ENCODE measurements at places on chromosomes 4 and X.

- no peak for DNase-seq
These were observed 329.4 kb upstream of the PCDH18 start for GRCh38 chr4:137861682-137862081.

DNA sequence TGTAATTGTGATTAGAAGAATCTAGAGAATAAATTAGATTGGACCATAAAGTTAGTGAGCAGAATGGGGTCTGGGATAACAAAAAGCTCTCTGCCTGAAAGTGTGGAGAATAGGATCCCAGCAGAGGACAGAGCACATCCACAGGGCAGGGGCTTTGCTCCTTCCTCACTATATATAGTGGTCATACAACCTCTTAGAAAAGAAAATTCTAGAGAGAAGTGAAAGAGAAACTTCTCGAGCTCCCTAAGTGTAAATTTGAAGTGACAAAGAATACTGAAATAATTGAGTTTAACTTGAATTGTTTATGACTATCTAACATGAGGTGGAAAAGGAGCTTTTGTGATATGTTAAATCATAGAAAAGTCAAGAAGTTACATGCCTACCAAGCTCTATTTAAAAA lies 14.9 kb downstream of the ADAM29 start:
- DNase-seq = no peak

- no peak for DNase-seq
These were observed 49.8 kb upstream of the PRPS2 start for GRCh38 chrX:12741416-12741815.

DNA sequence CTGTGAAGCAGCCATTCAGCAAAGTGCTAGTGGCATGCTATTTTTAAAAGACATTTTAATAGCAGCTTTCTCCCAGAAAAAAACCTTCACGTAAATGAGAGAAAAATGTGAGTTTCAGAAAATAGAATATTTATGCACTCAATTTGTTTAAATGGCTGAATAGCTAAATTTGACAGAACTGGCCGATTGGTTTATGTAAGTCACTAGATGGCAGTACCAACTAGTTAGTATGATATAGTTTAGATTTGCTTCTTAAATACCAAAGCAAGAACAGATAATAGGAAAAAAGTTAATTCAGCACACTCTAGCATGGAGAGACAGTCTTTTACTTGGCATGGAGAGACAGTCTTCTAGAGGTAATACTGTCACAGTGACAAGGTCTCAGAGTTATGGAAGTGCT lies 250.1 kb downstream of the SNCA start:
- DNase-seq = no peak

- no peak for DNase-seq
These were observed 6.2 kb downstream of the CXCL1 start for GRCh38 chr4:73875401-73875800.

DNA sequence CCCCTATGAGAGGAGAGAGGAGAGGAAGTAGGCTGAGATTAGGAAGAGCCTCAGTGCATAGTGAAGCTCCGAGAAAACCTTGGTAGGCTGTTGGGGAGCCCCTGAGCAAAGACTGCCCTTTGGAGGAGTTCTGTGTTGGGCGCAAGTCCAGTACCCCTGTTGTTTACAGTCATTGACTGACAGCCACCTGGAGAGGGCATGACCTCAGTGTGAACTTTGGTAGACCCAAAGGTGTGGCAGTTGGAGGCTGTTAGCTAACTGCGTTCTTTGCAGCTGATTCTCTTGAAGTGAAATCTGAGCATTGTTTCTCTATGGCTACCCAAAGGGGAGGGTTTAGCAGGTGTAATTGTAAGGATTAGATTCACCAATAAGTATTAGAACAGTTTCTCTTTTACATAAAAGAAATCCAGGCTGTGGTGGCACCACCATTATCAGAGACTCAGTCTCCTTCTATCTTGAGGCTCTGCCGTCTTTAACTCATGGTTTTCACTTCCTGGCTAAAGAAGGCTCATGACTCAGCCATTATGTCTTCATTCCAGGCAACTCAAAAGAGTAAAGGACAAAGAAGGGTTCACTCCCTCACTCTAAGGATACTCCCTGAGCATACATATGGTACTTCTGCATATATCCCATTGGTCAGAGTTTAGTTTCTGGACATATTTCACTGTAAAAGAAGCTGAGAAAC lies 33.4 kb downstream of the ANXA3 start:
- DNase-seq = no peak

- no peak for DNase-seq
These were observed 182.0 kb downstream of the ARHGAP24 start for GRCh38 chr4:85656759-85657505.

DNA sequence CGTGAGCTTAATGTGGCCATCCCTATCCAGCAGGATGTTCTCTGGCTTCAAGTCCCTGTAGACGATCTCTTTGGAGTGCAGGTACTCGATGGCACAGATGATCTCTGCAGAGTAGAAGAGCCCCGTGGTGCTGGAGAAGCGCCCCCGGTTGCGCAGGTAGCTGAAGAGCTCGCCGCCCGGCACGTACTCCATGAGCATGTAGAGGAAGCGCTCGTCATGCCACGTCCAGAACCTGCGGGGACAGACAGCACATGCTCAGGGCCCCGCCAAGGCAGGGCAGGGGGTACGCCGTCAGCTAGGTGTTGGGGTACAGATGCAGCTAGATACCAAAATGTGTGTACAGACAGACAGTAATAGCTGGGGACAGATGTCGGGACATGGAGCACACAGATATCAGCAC lies 58.3 kb downstream of the PRKX start:
- no peak for DNase-seq

GRCh38 chr4:114752391-114753165 lies 154.0 kb downstream of the UGT8 start:
- DNase-seq = no peak

GRCh38 chrX:109485470-109486340 lies 3.8 kb upstream of the GUCY2F start:
- peak; percentile 2 for DNase-seq

DNA sequence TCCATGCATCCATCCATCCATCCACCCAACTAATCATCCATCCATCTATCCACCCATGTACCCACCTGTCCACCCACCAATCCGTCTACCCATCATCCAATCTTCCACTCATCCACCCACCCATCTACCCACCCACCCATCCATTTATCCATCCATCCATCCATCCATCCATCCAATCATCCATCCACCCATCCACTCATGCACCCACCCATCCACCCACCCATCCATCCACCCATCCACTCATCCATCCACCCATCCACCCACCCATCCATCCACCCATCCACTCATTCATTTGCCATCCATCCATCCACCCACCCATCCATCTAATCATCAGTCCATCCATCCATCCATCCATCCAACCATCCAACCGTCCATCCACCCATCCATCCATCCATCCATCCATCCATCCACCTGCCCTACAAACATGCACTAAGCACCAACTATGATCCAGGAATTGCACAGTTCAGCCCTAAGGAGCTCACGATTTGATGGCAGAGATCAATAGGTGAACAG lies 21.3 kb upstream of the MXD4 start:
- no peak for DNase-seq

DNA sequence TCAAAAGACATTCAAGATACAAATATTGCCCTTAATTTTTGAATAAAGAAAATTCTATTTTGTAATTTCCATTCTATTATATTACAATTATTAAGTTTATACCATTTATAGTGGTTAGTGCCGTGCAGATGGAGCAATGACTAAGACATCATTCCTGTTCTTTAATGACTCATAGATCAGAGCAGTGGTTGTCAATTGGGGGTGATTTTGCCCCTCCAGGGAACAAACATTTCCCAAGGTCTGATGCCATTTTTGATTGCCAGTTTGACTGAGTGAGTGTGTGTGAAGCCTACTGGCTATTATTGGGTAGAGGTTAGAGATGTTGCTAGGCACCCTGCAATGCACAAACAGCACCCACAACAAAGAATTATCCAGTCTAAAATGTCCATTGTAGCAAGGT lies 97.9 kb upstream of the DDIT4L start:
- no peak for DNase-seq

GRCh38 chr4:87044511-87045233 lies 109.9 kb downstream of the AFF1 start:
- DNase-seq = no peak

- DNase-seq = no peak
These were observed 93.7 kb downstream of the C4orf33 start for GRCh38 chr4:129189630-129190029.

DNA sequence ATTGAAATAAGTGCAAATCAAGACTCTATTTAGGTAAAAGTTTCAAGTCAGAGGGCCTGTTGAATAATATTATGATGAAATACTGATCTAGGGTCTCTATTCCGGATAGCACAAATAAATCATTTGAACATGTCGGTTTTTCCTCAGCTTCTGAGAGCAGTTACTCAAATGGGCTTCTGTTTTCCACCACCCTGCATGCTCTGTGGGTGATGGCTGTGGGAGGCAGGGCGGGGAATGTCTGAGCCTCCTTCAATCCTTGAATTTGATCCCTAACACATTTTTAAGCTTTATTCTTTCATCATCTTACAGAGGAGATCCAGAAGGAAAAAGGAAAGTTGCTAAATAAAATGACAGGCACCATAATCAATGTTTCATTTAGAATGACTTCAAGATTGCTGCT lies 8.5 kb downstream of the UNC5C start:
- no peak for DNase-seq

GRCh38 chr4:89110986-89111832 lies at the start of gene TIGD2:
TSS of gene TIGD2 (plus strand) at chr4:89111533. CDS start at chr4:89112975, 1,442 bp downstream.
- peak; percentile 78 for DNase-seq

- DNase-seq = no peak
These were observed 544.7 kb upstream of the NR3C2 start for GRCh38 chr4:148986951-148987350.

GRCh38 chrX:44012484-44013096 lies 39.4 kb upstream of the NDP start:
- DNase-seq = peak; percentile 1

- no peak for DNase-seq
These were observed 83.3 kb downstream of the SLC7A11 start for GRCh38 chr4:138158746-138159297.

GRCh38 chr4:186553717-186554116 lies 1.6 kb downstream of the MTNR1A start:
- no peak for DNase-seq

DNA sequence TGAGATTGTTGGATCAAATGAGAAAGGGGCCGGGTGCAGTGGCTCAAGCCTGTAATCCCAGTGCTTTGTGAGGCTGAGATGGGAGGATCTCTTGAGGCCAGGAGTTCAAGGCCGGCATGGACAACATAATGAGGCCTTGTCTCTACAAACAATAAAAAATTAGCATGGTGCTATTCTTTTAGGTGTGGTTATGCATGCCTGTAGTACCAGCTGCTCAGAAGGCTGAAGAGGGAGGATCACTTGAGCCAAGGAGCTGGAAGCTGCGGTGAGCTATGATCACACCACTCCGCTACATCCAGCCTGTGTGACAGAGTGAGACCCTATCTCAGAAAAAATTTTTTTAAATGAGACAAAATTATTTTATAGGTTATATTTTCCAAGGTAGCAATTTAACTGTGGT lies 49.7 kb upstream of the TMEM150C start:
- DNase-seq = no peak
